Muscle of leg (tissue), 16 donors: ENCODE measurements at places on chromosomes 5 and 9. TPM values are rescaled to one million over a fixed set of nuclear protein-coding genes. Genes with fewer than 3 reads are reported as not detected.

The MCIDAS gene
- polyA plus RNA-seq: not detected

The SLC34A1 gene
- polyA plus RNA-seq: not detected

The SPATA31E1 gene
- not detected for polyA plus RNA-seq

- peak; percentile 76 for DNase-seq
These were observed 331.8 kb downstream of the KDM4C start for GRCh38 chr9:7089406-7090193.

DNA sequence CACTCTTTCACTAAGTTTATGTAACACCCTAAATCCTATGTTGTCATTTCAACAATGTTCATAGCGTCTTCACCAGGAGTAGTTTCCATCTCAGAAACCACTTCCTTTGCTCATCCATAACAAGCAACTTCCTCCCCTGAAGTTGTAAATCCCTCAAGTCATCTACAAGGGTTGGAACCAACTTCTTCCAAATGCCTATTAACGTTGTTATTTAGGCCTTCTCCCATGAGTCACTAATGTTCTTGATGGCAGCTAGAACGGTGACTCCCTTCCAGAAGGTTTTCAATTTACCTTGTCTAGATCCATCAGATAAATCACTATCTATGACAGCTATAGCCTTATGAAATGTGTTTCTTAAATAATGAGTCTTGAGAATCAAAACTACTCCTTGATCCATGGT is 73.3 kb upstream of the TARS1 start:
- DNase-seq: peak; percentile 22

- DNase-seq: peak; percentile 72
These were observed 490.9 kb downstream of the NFIB start for GRCh38 chr9:13823026-13823425.
